Activated CD4-positive, alpha-beta T cell treated with anti-CD3 and anti-CD28 coated beads for 4 hours (primary cell): ENCODE measurements at places on chromosomes 6 and 20.

GRCh38 chr6:44898296-44898930 is 429.7 kb upstream of the RUNX2 start:
- DNase-seq: no peak

DNA sequence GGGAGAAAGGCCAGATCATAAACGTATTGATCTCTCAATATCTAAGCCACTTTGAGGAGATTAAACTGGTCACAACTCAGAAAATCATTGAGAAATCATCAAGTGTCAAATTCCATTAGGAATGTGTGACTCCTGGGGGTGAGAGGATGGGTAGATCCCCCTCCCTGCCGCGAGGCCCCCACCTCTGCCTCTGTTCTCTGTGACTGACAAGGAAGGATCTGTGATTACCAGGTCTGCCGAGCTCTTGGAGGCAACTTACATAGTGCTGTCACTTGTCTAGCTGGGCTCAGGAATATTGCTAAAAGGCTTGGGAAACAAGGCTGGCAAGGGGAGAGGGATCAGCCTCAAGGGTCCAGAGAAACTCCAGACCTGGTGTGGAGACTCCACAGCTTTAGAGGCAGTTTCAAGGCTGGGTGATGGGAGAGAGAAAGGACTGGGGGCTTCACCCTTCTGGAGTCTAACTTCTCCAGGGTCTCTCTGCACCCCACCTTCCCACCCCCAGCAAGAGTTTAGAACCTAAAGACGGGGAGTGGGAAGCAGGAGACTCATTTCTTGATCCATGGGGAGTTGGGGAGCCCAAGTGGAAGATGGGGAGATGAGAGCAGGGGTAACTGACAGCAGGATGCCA is 11.6 kb upstream of the ARMC12 start:
- DNase-seq: no peak

DNA sequence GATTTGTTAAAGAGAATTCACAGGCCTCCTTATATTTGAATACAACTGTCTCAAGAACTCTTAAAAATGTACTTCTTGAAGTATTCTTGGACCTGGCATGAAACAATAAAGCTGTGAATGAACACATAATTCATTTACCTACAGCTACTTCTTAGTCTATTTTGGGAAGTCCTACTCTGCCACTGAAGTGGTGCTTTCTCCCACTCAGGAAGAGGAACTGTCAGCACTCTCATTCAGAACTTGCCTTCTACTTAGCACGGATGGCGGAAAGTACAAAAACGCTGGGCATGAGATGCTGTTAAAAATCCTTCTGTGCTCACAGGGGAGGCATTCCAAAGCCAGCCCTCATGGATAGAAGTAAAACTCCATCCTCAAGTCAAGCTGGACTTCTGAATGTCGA is 144.8 kb upstream of the LAMP5 start:
- DNase-seq: no peak

DNA sequence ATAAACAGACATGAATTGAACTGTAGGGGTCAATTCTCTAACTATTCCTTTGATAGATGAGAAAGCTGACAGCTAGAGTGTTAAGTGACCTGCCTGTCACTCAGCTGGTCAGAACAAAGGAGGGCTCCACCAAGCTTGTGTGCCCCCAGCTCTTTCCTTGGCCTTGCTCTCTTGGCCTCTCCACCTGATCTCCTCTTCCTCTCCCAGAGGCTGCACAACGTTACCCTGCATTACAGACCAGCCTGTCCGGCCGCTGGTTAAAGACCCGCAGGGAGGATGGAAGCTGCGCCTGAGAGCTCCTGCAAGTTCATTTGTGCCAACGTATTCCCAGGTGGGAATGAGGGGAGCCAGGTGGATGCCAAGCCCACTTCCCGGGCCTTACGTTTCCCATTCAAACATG is 22.5 kb downstream of the AGPAT4 start:
- DNase-seq: no peak

GRCh38 chr20:38135651-38136420 is 29.2 kb downstream of the TGM2 start:
- no peak for DNase-seq

DNA sequence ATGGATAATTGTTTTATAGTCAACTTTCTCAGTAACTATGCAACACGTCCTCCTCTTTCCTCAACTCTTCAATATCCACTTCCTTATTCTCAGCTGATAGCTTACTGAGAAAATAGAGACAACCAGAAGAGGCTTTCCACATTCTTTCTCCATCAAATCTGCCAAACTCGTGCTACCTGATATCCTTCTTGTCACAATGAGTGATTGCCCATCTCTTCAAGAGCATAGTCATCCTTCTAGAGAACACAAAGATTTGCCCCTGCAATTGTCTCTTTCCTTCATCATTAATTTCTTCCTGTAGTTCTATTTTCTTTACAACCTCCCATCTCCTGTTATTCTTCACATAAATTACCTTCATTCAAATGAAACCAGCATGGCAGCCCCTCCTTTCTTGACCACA is 75.9 kb upstream of the RGS17 start:
- no peak for DNase-seq
